ENCODE measurements at places on chromosomes 5 and 9.

DNA sequence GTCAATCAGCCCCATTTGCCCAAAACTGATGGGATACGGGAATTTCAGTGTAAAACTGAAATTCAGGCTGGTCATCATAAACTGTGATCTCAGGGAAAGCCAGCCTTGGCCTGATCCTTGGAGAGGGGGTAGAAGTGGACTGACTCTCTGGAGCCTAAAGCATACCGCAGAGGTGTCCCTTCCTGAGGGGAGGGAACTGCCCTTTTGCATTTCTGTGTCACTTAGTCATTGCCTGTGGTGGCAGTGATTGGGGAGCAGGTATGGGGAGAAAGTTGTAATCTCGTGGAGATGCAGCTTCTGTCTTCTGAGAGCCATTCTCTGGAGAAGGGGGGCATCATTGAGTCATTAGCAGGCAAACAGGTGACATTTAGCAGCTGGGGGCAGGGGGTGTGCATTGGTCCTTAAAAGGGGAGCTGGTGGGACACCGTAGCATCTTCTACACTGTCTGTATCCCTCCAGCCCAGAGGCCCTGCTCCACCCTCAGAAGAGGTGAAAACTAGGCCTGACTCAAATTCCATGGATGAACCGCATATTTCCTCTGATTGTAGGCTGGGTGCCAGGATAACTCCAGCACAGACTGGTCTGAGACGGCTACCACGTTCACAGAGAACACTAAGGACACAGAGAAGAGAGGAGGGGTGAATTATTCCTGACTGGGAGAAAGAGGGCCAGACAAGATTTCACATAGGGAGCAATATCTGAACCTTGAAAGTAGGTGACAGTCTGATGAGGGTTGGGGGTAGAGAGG lies 143.3 kb downstream of the SEC61B start:
- DNase-seq, result no peak

GRCh38 chr5:119453040-119453373 lies 710 bp downstream of the HSD17B4 start:
- no peak for DNase-seq

DNA sequence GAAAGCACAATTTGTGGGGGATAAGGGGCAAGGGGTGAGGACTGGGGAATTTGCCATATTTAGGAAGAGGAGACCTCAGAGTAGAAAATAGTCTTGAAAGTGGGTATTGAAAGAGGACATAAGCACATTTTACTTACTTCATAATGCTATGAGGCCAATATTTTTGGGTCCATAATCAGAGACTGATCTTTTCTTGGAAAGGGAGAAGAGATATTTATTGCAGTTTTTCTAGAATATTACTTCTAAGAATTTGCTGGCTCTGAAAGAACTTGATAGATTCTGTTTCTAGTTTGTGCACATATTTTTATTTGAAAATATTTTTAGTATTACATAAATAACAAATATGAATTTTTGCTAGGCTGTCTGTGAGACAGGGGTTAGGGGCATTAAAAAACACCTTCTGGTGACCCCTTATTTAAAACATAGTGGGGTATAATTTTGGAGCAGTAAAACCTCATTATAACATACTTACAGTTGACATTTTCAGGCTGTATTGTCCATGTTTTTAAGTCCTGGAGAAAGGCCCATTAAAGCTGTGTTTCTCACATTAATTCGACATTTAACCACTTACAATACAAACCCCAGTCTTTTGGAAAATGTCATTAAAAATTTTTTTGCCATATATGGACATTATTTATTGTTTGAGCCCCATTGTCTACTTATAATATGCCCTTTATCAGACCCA lies 118.9 kb upstream of the NFIB start:
- no peak for DNase-seq

DNA sequence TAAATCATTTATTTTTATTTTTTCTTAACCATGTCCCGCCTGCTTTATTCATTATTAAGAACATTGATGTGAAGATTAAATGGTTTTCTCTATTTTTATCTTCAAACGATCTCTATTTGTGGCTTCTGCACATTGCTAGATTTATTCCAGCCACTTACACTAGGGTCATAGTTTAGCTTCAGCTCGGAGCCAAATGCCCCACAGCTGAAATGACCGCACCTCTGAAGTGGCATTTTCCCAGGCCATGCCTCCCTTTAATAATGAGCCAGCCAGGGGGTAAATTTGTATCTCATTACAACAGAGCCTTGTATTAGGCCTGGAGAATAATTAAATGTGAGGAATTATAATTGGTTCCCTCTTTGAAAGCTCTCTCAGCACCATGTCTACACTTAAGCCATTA lies 89.4 kb downstream of the DOCK8 start:
- DNase-seq, result no peak

DNA sequence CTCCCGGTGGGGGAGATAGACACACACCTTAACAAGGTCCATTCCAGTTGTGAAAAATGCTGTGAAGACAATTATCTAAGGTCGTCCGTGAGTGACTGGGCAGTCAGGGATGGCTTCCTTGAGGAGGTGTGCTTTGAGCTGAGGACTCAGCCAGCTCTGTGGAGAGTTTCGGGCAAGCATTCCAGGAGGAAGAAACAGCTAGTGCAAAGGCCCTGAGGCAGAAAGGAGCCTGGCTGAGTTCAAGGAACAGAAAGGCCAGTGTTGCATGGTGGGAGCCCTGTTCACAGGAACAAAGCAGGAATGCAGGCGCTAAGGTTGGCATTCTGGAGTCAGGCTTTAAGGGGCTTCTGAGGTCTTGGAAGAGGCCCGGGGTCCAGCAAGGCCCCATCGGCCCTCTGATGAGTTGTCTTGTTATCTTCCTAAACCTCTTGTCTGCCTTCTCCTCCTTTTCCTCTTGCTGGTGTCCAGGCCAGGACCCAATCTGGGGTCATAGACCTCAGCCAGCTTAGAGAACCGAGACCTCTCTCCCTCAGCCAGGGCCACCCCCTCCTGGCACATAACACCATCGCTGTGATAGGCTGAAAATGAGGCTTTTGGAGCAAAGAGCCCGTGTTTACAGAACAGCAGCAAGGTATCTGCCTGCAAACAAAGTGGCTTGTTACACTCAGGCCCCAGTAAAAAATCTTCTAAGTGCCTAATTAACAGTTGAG lies 270.2 kb upstream of the MVB12B start:
- no peak for DNase-seq

GRCh38 chr9:82148901-82149461 lies 160.4 kb downstream of the SPATA31D1 start:
- DNase-seq, result no peak

- DNase-seq, result peak; percentile 99
These were observed 89.2 kb upstream of the PRLR start for GRCh38 chr5:35319333-35320002.

DNA sequence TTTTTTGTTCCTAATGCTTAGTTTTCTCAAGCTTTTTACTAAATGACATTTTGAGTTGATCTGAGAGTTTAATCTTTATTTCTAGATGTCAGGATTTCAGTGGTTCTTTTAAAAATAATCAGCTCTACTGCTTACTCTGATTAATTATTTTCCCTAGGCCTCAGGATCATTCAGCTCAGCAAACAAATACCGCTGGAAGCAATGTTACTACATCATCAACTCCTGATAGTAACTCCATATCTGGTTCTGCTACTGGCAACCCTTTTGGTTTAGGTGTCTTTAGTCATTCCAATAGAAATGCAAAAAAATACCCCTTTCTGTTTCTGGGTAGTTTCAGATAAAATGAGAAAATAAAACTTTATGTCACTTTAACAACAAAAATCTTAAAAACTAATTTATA lies 5.6 kb upstream of the IDNK start:
- no peak for DNase-seq

Data from MV-4-11 (cell line).